ENCODE measurements at places on chromosomes 3 and 15.

DNA sequence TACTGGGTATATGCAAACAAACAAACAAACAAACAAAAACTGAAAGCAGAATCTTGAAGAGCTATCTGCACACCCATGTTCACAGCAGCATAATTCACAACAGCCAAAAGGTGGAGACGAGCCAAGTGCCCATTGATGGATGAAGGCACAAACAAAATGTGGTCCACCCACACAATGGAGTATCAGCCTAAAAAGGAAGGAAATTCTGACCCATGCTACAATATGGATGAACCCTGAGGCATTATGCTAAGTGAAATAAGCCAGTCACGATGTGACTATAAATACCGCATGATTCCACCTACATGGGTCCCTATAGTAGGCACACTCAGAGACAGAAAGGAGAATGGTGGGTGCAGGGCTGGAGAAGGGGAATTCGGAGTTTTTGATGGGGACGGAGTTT is 24.1 kb downstream of the XPC start:
- DNase-seq, result no peak

DNA sequence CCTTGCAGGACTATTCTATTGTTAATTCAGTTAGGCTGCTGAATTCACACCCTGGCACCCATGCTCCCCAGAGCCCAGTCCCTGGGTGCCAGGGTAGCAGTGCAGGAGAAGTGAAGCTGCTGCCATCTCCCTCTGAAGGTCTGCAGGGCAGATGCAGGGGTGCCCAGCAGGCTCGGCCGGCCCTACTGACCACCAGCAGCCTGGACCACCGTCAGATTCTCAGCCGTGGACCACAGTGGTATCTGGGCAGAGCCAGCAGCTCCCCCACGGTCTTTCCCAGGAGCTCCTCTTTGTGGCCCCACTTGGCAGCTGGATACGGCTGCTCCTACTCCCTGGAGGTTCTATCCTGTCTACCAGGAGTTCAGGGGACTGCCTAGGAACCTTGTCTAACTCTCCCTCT is 46.8 kb downstream of the ALDH1L1 start:
- no peak for DNase-seq

GRCh38 chr3:79598594-79598993 is 169.2 kb downstream of the ROBO1 start:
- DNase-seq, result no peak

GRCh38 chr15:26891448-26892181 is 24.8 kb downstream of the GABRA5 start:
- DNase-seq, result peak; percentile 63

GRCh38 chr3:126630020-126630419 is 24.9 kb downstream of the TXNRD3 start:
- DNase-seq, result no peak
